Bronchial epithelial cell (primary cell): ENCODE measurements at places on chromosomes 4 and X. TPM values are rescaled to one million over a fixed set of nuclear protein-coding genes. Genes with fewer than 3 reads are reported as not detected.

The MAGEE2 gene
- total RNA-seq = not detected in 2 replicates

GRCh38 chrX:103461156-103461555 lies 58.1 kb downstream of the RAB40A start:
- DNase-seq = peak; percentile 45

DNA sequence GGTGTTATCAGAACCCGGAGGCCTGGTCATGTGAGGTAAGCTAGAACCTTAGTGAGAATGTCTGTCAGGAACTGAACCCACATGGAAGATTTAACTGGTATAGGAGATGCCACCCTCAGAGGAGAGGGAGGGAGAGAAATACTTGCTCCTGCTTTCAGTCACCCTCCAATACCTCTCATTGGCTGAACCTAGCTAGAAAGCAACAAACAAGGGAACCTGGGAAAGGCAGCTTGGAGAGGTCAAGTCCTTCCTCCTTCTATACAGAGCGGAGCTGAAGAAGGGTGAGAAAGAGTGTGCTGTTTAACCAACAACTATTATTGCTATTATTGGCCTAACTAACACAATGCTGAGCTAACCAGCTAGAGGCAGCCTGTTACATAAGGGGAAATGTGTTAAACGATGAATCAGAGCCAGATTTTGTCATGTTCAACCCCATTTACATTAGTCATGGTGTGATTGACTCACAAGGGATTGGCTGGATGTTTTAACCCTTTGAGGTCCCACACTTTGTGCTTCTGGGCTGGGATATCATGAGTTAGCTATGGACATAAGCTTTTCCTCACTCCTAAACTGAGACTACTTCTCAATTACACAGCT lies 96.5 kb upstream of the ESX1 start:
- peak; percentile 90 for DNase-seq

- DNase-seq = no peak
These were observed 46.4 kb downstream of the FHL1 start for GRCh38 chrX:136193771-136194170.

- DNase-seq = peak; percentile 6
These were observed 28.4 kb upstream of the CT47A1 start for GRCh38 chrX:121013897-121014455.

- no peak for DNase-seq
These were observed 46.7 kb downstream of the PTCHD1 start for GRCh38 chrX:23381099-23382087.

GRCh38 chr4:129604632-129605255 lies 508.8 kb downstream of the C4orf33 start:
- no peak for DNase-seq
